MCF 10A (cell line): ENCODE measurements at places on chromosomes 2 and 18.

DNA sequence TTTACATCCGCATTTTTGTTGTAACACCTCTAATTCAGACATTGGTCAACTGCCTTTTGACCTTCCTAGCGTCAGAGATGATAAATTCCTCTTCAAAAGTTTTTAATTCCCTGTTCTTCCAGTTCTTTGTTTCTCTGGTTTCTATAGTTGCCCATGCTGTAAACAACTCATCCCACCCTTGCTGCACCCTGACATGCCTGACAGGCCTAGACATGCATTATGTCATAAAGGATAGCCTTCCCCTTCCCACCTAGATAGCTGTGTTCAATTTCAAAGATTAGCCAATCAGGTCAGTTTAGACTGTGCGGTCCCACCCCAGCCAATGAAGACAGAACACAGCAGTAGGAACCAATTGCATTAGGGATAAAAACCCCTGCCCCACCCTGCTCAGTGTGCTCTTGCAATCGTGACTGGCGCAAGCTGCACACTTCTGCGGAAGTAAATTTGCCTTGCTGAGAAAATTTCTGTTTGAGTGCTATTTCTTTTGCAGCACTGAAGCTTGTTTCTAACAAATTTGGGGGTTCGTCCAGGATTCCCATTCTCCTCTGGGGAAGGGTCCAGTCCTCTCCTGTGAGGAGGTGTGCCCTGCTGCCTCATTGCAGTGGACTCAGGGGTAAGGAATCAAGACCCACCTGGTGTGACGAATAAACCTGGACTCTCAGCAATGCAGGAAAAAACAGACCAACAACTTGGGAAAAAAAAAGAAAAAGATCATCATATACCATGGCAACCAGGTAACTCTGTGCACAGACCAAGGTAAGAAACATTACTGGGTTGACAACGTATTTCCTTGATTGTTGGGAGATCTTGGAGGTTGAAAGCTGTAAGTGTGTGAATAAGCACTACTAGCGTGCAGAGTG lies 9.1 kb upstream of the SAP130 start:
- no peak for DNase-seq

GRCh38 chr2:173148520-173148919 lies 72.9 kb downstream of the MAP3K20 start:
- peak; percentile 84 for DNase-seq

GRCh38 chr18:41940506-41941215 lies 14.4 kb upstream of the PIK3C3 start:
- DNase-seq = peak; percentile 16

DNA sequence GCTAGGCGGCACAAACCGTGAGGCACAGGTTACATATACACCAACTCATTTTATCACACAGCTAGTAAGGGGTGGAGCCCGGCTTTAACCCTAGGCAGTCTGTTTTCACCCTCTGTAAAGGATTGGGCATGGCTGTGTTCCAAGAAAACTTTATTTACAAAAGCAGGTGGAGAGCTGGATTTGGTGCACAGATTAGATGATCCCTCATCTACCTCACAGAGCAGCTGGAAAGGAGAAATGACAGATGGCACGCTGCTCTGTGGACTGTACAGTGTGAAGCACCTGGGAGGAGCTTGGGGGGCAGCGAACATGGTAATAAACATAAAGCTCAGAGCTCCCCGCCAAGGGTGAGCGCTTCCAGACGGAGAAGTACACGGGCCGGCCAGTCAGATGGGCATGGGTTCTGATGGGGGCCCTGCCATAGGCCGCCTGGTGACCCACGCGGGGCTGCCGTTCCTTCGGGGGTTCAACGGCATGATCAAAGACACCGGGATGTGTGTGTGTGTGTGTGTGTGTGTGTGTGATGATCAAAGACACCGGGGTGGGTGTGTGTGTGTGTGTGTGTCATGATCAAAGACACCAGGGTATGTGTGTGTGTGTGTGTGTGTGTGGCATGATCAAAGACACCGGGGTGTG lies 862 bp upstream of the TMEM177 start:
- DNase-seq = no peak

GRCh38 chr2:88521445-88522073 lies 69.1 kb upstream of the FOXI3 start:
- peak; percentile 59 for DNase-seq

GRCh38 chr2:27664622-27665363 lies 1.1 kb downstream of the SLC4A1AP start:
- DNase-seq = no peak

- DNase-seq = no peak
Measured at GRCh38 chr2:120988700-120989511, 253.2 kb downstream of the GLI2 start.

DNA sequence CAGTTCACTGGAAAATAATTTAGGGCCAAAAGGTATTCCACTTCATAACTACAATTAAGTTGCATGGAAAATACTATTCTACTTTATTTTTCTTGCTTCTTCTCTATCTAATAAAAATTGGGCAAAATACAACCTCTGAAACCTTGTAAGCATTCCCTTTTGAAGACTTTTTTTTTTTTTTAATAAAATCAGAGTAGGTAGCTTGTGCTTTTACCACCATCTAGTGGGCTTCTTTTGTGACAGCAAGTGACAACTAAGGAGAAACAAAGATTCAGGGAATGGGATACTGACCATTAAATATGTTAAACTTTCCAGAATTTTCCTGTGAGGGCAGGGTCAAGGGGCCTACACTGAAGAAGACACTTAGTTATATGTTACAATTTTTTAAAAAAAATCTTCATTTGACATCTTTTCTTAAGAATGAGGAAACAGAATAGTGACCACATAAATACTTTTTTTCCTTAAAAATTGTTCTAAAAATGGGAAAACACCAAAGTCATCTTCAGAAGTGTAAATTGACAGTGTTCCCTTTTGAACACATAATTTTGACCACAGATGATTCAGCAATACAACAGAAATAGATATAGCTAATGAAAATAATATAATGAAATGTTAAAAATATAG lies 1183.2 kb upstream of the ACVR2A start:
- DNase-seq = peak; percentile 54

DNA sequence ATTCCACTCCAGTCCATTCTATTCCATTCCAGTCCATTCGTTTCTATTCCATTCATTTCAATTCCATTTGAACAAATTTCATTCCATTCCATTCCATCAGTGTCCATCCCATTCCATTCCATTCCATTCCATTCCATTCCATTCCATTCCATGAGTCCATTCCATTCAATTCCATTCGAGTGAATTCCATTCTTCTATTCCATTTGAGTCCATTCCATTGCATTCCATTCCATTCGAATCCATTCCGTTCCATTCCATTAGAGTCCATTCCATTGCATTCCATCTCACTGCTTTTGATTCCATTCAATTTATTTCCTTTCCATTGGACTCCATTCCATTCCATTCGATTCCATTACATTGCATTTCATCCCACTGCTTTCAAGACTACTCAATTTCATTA lies 1132.1 kb downstream of the RPIA start:
- no peak for DNase-seq

DNA sequence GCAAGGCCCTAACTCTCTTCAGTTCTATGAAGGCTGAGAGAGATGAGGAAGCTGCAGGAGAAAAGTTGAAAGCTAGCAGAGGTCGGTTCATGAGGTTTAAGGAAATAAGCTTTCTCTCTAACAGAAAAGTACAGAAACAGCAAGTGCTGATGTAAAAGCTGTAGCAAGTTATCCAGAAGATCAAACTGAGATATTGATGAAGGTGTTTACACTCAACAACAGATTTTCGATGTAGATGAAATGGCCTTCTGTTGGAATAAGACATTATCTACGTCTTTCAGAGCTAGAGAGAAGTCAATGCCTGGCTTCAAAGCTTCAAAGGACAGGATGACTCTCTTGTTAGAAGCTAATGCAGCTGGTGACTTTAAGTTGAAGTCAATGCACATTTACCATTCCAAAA lies 87.4 kb downstream of the PDCL3 start:
- no peak for DNase-seq

GRCh38 chr2:158120664-158121641 lies 19.3 kb downstream of the UPP2 start:
- DNase-seq = no peak

- peak; percentile 70 for DNase-seq
Measured at GRCh38 chr18:50080932-50081560, 113.9 kb downstream of the MYO5B start.

DNA sequence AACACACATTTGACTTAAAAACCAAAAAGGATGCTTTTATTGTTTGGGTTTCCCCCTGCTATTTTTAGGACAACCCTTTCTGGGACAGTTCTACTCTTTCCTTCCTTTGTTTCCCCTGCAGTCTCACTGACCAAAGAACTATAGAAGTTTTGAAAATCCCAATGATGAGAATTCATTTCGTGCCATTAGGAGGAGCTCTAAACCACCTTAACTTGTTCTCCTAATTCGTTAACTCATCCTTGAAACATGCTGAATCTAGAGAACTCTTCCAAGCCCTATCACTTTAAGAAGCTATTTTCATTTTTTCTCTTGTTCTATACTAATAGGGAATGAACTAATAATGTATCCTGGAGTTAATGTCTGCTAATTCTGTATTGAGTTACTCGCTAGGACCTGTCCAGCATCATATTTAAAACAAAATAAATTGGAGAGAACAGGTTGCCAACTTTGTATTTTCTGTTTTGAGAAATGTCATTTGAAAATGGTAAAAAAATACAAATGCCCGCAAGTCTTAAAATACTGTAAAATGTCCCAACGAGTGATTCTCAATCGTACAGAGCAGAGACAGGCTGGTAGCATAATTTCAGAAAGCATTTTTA lies 62.9 kb downstream of the AFTPH start:
- peak; percentile 59 for DNase-seq

DNA sequence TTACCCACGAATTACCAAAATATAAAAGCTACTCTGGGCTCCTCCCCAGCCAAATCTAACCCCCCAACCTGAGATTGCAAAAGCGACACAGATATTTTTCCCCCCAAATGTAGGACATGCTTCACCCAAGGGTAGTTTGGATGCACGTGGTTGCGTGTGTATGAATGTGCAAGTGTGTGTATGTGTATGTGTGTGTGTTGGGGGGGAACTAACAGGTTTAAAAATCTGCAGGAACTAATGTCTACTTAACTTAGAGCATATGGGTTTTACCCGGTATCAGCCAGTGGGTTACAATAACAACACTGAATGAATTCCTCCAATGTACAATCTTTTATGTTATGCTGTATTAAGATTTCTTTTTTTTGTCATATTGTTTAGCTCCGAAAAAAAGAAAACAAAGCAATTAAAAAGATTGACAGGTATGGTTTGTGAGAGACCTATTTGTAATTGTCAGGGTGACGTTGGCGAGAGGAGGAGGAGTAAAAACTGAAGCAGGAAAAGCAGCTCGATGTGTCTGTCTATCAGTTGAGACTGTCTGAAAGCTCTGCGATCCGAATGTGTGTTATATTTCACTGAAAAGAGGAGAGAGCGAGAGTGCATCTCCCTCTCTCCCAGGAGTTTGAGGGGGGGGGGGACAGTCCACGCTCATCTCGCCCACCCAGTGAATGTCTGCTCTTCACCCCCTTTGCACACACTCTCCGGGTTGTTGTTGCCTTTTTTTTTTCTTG lies at the start of gene TSHZ1:
TSHZ1 (plus strand) TSS at position 524 of the 728 bp plus-strand sequence. CDS start 1,080 bp downstream, outside the sequence.
- DNase-seq = peak; percentile 91

DNA sequence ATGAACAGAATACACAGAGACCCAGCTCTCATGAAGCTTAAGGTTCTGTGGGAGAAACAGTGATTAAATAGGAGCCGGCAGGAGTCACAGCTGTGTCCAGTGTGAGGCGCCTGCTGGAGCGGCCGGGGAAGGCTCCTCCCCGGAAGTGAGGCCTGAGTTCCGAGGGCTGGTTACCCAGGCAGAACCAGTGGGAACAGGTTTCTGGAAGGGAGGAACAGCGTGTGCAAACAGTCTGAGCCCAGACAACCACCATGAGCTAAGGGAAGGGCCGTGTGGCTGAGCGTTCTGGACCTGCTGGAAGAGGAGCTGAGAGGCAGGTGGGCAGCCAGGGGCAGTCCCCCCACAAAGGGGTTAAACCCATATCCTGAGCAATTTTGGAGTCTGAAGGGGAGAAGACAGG lies 26.0 kb upstream of the NPAS2 start:
- peak; percentile 13 for DNase-seq

DNA sequence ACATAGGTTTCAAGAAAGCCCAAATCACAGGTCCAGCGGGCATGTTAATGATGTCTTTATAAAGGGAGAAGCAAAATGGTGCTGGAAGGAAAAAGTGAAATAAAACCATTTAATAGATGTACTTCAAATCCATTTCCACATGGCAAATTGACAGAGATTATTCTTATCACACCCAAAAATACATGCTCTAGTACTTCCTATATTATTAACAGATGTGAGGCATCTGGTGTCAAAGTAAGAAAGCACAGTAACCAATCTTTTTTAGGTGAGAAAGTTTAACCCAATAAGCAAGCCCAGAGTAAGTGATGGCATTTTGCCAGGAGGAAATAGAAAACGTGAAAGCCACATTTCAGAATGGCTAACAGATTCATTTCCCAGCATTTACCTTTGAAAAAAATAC lies 128.0 kb downstream of the ABCA12 start:
- DNase-seq = no peak

DNA sequence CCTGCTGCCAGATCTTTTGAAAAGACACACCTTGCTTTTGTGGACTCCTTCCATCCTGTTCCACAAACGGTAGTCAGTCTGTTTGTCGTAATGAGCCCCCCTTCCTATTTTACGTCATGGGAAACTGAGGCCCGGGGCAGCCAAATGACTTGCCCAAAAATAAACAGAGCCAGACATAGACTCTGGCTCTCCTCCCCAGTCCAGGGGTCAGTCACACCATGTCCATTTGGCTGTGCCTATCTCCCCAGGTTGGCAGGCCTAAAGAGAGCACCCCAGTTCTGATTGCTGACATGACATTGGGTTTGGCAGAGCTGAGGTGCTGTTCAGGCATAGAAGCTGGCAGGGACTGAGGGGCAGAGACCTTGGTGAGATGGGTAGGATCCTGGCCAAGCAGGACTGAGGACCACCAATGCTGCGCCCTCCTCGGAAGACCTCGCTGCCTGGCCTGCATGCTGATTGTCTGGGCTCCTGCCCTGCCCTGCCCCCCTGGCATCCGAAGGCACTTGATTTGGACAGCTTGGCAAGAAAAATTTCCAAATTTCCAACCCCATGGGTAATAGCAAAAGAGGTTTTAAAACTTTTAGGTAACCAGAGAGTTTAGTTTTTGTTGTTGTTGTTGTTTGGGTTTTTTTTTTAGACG lies 335.4 kb downstream of the DYSF start:
- no peak for DNase-seq

- DNase-seq = no peak
Measured at GRCh38 chr2:36921984-36922383, 44.4 kb downstream of the STRN start.

GRCh38 chr2:20421336-20421987 lies 25.4 kb upstream of the RHOB start:
- peak; percentile 35 for DNase-seq

GRCh38 chr2:240685771-240686371 lies 3.2 kb upstream of the AQP12B start:
- no peak for DNase-seq
